ENCODE measurements at places on chromosomes 16 and 17.
A peak's percentile ranks its signal among the peaks of the same experiment; 100 is the strongest.

- peak; percentile 98 for DNase-seq
These were observed at the start of gene MON1B for GRCh38 chr16:77190478-77191258. TSS of gene MON1B (plus strand) at chr16:77191190. CDS start at chr16:77191486, 296 bp downstream.

GRCh38 chr16:4204521-4204920 is 37.4 kb downstream of the SRL start:
- DNase-seq = no peak

DNA sequence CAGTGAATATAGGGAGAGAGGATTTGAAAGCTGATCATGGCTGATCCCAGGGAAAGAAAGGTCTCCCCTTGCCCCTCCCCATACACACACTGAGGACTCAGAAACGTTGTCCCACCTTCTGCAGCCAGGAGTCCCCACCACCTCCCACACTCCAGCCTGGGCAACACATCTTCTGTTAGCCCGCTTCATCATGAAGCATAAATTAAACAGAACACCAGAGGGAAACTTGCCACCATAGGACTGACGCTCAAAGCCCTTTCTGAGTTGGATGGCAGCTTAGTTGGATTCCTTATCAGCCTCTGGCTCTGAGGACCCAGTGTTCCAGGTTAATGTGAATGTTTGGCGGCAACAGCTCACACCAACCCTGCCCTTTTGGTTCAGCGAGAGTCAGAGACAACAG is 33.9 kb downstream of the ARHGAP27 start:
- peak; percentile 45 for DNase-seq

DNA sequence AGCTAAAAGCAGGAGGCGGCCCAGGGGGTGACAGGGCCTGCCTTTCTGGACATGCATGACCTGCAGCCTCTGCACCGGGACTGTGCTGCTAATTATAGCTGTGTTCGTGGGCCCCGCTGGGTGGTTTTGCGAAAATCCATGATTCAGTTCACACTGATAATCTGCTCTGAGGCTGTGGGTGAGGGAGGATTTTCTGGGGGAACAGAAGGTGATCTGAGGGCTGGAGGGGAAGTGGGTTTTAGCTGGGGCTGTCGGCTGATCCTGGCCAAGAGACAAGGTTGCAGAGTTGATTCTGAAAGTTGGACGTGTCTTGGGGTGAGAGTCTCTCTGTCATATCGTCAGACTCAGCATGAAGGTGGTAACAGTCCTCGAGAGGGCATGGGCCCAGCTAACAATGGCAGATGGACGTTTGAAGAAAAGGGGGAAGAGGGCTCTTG is 187.5 kb upstream of the ZNF469 start:
- DNase-seq = no peak

- no peak for DNase-seq
These were observed 59.4 kb downstream of the TEX2 start for GRCh38 chr17:64203630-64204029.

DNA sequence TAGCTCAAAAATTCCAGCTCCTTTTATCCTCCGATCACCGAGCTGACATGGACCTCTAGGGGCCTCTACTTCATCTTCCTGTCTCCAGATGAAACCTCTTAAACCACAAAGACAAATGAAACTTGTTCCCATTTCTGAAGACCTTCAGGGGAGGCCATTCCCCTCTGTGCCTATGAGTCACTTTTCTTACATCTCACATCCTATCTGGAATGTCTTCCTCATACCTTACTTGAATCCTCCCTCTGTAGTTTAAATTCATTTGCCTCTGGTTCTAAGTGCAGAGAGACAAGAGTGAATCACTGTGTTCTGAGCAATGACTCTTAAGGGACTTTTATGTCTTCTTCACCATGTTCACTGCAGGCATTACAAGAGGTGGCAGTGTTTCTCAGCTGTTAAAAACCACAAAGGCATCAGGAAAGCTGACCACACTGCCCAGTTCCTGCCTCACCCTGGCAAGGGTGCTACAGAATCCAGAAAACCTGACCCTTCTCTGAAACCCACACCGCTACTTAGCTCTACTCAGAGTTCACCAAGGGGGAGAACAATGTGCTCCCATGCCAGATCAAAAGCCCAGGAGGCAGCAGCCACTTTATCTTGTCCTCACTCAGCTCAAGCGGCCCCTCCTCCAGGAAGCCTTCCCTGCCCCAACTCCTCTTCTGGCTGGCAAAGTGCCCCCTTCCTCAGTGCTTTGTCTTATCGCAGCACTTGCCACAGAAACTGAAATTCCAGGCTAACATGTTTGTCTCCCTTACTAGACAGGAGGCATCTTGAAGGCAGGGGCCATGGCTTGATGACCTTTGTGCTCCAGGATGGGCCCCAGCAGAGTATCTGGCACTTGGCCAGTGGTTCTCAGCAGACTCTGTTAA is 6.4 kb downstream of the CUEDC1 start:
- peak; percentile 45 for DNase-seq

DNA sequence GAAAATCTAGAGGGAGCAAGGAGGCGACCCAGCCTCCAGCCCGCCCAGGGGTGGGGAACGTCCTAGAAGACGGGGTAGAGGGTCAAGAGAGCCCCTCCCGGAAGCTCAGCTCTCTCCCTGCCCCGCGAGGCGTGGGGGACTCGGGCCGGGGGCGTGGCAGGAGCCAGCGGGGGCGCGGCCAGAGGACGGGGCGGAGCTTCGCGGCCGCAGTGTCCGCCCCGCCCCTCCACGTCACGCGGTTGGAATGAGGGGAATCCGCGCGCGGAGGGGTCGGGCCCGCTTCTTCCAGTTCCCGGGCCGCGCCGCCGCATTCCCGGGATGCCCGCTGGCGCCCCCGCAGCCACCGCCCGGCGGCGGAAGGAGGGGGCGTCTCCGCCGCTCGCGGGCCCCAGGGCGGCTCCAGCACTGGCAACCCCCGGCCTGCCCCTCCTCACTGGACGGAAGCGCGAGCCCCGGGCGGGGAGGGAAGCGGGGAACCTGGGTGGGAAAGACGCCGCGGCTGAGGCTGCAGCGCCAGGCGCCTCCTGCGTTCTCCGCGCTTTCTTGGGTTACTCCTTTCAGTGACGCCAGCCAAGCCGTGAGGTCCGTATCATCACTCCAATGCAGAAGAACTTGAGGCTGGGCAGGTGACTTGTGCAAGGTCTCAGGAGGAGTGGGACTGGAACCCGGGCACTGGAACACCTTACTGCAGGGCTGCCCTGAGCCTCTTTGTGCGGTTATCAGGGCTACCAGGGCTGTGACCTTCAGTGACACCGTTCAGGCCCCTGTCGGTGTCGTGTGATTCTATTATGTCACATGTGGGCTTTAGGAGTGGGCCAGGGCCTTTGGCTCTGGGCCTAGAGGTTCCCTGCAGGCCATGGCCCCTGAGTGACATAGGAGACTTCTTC is 4.3 kb downstream of the MYO1C start:
- DNase-seq = peak; percentile 90

- DNase-seq = no peak
These were observed 16.5 kb downstream of the AP1G1 start for GRCh38 chr16:71792176-71792575.

GRCh38 chr16:23088018-23088417 is 61.2 kb downstream of the USP31 start:
- DNase-seq = no peak

GRCh38 chr16:1548727-1549126 is 15.3 kb downstream of the TMEM204 start:
- no peak for DNase-seq

GRCh38 chr17:11928436-11928835 is 68.8 kb downstream of the ZNF18 start:
- DNase-seq = no peak

DNA sequence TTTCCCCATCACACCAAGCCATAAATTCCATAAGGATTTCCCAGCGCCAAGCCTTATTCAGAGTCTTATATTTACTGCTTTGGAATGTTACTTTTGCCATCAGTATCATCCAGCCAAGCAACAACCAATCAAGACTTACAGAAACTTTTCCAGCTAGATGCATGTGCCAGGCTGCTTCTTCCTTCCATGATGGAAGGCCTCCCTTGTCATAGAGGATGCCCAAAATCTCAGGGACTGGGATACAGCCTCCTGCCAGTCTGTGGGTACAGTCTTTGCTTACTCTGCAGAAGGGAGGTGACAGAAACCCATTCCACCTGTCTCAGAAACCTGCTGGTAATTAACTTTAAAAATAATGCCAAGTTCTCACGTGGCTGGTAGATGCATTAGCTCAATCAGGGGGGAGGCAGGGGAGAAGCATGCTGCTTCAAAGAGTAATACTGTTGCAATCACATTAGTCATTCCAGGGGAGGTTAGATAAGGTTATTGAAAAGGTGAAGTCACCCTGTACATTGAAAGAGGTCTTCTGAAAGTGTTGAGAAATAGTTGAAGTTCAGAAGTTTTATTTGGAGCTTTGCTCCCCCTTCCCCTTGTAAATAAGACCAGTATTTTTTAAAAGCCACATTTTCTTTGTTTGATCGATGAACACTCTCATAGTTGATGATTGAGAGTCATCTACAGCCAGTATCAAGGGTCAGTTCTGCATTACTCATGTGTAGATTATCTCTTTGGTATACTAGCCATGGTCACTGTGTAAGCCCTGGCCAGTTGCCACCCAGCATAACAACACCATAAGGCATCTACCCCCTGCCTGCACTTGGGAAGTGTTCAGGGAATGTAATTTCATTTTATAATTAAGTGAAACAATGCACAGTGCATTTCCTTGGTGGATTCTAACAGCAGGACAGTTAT is 22.2 kb downstream of the HLF start:
- no peak for DNase-seq

- peak; percentile 82 for DNase-seq
These were observed 20.4 kb downstream of the NFE2L1 start for GRCh38 chr17:48068491-48068961.

- DNase-seq = peak; percentile 97
These were observed at the start of gene CLN3 for GRCh38 chr16:28491970-28492474. TSS of gene CLN3 (minus strand) at chr16:28492074. CDS start at chr16:28491759, 315 bp downstream.

DNA sequence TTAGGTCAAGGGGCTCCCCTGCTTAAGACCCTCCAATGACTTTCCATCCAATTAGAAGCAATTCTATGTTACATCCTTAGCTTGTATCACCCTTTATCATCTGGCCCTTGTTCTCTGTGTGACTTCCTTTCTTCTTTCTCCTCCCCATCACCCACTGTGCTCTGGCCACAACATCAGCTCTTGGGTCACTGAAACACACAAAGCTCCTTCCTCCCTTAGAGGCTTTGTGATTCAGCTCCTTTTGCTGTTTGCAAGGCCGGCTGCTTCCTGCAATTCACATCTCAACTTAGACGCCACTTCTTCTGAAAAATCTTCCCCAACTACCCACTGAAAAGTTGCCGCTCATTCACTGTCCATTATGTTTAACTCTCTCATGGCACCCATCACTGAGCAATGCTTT is 130.9 kb upstream of the CACNG3 start:
- peak; percentile 32 for DNase-seq

- no peak for DNase-seq
These were observed 124.2 kb downstream of the PARN start for GRCh38 chr16:14505846-14506245.

DNA sequence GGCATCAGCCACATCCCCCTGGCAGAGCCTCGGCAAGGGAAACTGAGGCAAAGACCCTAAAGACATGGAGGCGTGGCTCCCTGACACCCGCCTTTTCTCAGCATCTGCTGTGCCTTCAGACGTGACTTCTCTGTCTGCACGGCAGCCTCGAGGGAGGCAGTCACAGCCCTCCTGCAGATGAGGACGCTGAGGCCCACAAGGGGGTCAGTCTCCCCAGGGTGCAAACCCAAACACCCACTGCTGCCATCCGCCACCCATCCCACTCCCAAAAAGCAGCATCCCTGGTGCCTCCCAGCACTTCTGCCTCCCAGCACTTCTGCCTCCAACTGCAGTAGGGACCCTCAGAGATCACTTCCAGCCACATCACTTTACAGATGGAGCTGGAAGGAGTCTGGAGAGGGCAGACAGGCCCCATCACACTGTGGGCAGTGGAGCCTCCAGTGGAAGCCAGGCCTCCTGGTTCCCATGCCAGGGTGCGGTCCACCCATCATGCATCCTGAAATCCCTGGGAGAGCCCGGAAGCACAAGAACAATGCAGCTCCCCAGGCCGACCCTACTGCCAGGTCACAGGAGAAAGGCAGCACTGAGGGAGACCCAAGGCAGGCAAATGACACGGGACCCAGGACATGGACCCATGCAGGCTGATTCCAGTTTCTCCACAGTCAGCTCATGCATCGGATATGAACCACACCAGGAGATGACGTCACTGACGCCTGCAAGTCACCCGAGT is 23.8 kb downstream of the KDM8 start:
- DNase-seq = no peak

DNA sequence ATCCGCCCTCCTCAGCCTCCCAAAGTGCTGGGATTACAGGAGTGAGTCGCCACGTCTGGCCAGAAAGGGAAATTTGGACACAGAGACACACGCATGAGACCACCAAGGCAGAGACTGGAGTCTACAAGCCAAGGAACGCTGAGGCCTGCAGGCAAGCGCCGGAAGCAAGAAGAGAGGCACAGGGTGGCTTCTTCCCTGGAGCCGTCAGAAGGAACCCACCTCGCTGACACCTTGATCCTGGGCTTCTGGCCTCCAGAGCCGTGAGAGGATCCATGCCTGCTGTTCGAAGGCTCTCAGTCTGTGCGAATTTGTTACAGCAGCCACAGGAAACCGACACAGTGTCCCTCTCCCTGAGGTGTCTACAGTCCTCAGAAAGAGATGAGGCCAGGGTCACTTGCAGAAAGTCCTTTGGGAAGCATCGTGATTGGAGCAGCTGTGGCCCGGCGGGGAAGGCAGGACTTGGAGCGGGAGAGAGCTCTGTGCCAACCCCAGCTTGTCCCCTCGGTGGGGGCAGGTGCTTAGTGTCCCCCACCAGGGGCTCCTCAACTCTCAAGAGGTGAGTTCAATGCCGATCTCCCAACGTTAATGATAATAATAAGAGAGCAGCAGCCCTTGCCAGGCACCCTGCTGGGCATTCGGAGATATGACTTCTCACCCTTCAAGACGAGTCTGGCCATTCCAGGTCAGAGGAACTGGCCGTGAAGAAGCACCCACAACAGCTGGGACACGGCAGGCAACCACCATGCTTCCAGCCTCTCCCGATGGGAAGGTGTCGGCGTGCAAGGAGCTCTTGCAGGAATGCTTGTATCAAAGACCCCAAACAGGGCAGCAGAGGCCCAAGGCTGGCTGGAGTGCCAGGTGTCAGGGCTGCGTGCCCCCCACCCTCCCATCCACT is 68.4 kb upstream of the TNRC6C start:
- no peak for DNase-seq

DNA sequence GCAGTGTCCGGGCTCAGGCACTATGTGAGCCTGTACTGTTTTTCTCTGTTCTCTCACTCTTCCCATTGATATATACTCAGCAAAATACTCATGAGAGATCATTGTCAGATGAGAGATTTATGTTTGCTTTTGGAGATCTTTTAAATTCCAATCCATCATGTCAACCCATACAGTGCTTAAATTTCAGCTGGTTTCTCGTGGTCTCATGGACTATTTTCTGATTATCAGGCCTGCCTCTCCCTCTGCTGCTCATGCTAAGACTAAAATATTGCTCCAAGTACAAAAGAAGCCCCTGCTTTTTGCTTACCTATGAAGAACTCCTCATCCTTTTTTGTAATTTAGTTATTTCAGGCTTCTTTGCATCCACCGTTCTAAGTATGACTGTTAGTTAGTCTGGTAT is 547.2 kb downstream of the KCNJ2 start:
- DNase-seq = no peak
